Hematopoietic multipotent progenitor cell treated with erythropoietin and hydrocortisone succinate and interleukin-3 and kit ligand, for 17 days (in vitro differentiated cells): ENCODE measurements at places on chromosomes 11 and 22.
A peak's percentile ranks its signal among the peaks of the same experiment; 100 is the strongest.

- no peak for DNase-seq
These were observed 405.9 kb downstream of the NXPE2 start for GRCh38 chr11:115084231-115084630.

DNA sequence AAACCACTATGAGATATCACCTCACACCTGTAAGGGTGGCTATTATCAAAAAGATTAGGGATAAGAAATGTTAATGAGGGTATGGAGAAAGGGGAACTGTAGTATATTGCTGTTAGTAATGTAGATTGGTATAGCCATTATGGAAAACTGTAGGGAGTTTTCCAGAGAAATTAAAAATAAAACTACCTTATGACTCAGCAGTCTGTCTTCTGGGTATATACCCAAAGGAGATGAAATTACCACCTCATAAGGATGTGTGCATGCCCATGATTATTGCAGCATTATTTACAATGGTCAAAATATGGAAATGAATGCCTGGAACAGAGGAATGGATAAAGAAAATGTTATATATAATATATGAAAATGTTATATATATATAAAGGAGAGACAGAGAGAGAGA, 303.8 kb downstream of the METTL15 start:
- DNase-seq = no peak

GRCh38 chr22:27133681-27134314, 476.4 kb downstream of the MIAT start:
- DNase-seq = no peak

- DNase-seq = no peak
These were observed 310.9 kb upstream of the ANO3 start for GRCh38 chr11:26021017-26021416.

DNA sequence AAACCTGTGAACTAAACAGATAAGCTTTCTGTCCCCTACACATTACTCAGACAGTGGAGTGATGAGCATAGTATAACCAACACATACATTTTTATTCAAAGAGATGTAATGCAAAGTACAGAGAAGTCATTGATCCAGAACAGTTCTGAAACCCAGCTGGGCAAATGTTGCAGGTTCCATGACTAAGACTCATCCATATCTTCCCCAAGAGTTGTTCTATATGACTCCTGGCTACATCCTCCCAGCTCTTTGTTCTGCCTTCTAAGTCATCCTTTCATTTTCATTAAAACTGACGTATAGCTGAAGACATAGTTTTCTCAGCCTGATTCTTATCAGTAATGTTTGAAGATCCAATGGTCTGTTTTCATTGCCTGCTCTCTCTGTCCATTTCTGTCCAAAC, 47.3 kb downstream of the PLAAT5 start:
- DNase-seq = no peak

GRCh38 chr11:44804449-44805437, 78.0 kb downstream of the TSPAN18 start:
- no peak for DNase-seq

- DNase-seq = no peak
These were observed 42.0 kb upstream of the CXCR5 start for GRCh38 chr11:118841469-118842242.

DNA sequence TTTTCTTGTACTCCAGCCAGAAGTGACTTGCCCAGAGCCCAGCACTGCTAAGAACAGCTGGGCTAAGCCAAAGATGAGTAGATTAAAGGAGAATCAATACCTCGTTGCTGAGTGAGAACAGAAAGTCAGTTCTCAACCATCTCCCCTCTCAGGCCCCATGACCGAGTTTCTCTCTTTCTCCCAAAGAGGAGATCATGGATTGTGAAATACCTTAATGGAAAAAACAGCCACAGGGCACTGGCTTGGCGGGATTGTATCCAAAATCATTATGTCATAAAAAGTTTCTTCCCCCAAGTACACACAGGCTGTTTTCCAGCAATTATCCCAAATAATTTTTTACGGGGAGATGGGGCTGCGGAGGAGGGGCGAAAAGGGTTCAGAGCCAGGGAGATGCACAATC, 111.8 kb upstream of the TMEM45B start:
- DNase-seq = no peak

DNA sequence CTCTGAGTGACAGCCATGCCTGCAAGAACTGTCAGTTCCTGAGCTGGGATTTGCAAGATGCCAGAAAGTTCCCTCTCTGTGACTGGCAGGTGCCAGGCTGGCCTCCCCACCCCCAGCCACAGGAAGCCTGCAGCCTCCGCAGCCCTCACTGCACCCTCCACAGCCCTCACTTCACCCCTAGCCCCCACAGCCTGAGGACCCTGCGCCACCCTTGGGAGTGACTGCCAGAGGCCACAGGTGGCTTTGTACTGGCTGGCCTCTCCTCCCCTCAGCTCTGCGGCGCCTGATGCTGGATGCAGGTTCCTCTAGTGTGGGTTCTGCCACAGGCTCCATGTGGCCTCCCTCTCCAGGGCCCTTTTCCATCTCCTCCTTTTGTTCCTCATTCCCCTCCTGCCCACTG, 28.7 kb downstream of the MPPED1 start:
- DNase-seq = no peak

DNA sequence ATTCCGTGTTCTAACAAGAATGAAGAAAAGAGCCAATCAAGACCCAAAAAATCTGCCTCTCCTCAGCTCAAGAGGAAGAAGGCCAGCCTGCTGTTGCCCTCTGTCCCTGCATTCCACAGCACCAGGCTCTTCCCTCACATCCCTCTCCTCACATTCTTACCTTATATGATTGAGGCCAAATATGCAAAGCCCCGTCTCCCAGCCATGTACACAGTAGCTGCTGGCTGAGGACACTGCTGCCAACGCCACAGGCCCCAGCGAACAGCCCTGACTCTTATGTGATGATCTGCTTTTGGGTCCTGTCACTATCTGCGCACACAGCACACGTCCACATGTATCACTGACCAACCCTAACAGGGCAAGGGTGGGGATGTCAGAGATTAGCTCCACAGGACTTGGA, 60.2 kb downstream of the MICAL3 start:
- no peak for DNase-seq

DNA sequence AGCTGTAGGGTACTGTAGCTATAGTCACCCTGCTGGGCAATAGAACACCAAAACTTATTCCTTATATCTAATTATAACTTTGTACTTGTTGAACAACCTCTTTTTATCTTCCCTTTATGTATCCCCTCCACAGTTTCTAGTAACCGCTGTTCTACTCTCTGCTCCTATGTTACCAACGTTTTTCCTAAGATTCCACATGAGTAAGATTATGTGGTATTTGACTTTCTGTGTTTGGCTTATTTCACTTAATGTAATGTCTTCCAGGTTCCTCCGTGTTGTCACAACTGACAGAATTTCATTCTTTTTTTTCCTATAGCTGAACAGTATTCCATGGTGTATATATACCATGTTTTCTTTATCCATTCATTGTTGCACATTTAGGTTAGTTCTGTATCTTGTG, 258.4 kb downstream of the DYNC2H1 start:
- no peak for DNase-seq

DNA sequence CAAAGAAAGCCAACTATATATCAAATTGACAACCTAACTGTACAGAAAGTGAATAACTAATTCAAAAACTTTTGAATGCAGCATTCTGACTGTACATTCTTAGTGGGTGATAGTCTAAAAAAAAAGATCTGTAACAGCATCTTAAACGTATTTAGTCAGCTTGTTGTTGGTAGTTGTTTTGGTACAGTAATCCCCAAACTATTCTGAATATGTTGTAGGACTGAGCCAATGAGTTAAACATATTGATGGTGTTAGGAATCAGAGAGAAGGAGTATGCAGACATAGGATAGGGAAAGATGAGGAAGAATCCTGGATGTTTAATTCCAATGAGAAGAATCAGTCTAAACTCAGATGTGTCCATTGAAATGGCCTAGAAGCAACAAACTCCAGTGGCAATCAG, 41.9 kb upstream of the KIRREL3 start:
- no peak for DNase-seq

DNA sequence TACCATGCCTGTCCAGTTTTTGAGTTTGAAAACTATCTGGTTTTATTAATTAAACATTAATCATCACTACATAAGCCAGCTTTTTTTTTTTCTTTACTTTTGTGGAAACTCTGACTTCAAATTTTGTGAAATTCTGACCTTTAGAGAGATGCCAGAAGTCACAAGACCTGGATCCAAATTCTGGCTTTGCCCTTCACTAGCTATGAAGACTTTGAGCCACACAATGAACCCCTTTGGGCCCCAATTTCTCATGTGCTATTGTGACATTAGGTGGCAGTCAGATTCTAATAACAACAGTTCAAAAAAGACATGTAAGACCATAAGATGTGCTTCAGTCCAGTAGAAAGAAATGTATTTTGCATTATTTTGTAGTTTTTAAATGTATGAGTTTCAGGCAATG, 60.3 kb downstream of the ZC3H12C start:
- no peak for DNase-seq

DNA sequence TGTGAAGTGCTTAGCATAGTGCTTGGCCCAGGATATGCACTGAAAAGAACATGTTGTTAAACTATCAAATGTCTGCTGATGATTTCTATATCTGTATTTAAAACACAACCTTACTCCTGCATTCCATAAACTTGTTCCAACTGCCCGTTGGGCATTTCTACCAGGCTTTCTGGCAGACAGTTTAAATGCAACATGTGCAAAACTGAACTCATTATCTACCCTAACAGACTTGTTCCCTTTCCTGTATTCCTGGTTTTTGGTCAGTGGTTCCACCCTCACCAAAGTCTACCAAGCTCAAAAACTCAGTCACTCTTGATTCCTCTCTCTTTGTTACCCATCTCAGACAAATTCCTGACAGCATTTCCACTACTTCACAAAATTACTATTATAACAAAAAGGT, 6.5 kb upstream of the RAB38 start:
- DNase-seq = no peak

DNA sequence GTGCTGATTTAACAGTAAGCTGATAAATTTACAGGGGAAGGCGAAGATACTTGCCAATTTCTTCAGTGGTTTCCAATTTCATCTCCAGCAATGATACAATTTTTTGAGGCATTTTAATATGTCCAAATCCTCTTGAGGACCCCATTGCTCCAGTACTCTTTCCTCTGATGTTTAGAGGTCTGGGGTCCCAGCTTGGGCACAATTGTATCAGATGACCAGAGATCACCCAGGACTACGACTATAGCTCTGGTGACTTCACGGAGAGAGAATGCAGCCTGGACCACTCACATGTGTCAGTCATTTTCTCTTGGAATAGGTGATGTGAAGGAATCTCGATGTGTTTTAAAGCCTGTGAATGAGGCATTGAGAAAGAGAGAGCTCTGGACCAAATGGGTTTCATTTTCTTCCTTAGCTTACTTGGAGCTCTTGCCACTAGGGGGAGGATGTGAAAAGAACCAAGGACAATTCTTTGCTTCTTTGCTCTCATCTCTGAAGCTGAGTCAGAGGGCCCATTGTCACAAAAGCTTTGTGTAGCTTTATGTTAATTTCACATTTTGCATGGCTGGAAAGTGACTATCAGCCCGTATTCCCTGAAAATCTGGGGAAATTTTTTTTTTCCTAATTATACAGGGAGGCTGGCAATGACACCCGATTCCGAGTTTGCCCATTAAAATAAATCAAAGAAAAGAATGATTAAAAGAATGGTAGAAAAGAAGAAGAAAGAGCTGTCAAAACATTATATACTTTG, 6.7 kb upstream of the CCDC90B start:
- peak; percentile 28 for DNase-seq

DNA sequence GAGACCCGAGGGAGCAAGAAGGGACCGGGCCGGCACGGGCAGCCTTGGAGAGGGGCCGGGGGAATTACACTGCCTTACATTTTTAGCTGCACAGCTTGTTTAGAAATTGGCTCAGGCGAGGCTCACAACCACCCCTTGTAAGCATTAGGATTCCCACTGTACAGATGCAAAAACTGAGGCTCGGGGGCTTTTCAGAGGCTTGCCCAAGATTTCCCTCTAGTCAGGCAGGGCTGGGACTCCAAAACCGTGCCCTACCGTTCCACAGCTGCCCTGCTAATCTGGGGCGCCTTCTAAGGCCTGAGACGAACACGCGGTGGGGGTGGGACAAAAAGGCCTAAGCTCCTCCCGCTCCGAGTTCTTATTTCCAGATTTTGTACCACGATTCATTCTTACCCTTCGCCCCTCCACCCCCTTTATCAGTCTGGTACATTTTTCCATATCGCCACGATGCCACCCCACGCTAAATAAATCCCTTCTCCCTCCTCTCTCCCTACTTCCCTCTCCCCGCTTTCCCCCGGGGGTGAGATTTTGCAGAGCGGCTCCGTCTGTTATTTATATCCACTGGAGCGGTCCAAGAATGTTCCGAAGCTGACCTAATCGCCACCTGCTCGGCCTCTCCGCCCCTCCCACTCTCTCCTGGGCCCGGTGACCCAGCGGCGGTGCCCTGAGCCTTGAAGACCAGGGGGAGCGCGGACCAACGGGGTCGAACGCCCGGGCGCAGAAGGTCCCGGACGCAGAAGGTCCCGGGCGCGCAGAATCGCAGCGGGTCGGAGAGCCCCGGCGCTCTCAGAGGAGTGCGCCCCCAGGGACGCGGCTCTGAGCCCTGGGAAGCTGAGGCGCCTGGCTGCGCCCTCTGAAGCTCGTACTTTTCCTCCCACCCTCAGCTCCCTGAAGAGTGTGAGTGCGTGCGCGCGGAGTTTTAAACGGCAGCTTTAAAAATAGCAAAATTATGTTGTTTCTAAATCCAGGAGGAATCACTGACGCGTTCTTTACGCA, 764 bp upstream of the PACSIN3 start:
- DNase-seq = no peak

- DNase-seq = no peak
These were observed 24.2 kb downstream of the PPFIBP2 start for GRCh38 chr11:7538031-7538430.

DNA sequence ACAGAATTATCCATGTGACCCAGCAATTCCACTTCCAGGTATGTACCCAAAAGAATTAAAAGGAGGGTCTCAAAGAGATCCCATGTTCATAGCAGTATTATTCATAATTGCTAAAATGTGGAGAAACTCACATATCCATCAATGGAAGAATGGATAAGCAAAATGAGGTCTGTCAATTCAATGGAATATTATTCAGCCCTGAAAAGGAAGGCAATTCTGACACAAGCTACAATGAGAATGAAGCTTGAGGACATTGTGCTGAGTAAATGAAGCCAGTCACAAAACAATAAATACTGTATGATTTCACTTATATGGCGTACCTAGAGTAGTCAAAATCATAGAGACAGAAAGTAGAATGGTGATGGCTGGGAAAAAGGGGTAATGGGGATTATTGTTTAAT, 19.4 kb upstream of the EMID1 start:
- no peak for DNase-seq
